ENCODE measurements at places on chromosomes 2 and 18.

GRCh38 chr2:129936334-129936934 is 43.0 kb upstream of the RAB6C start:
- H3K4me1 ChIP-seq = no peaks in the 10 kb centered on the region
- peaks cover 41% of the 10 kb centered on the region for H3K27me3 ChIP-seq
- peak; percentile 38 for DNase-seq
- no peak overlapping the region for H3K4me3 ChIP-seq
- no peak overlapping the region for H3K27ac ChIP-seq

- peaks cover 12% of the 10 kb centered on the region for H3K4me1 ChIP-seq
- H3K36me3 ChIP-seq = peaks cover 11% of the 10 kb centered on the region
- H3K27me3 ChIP-seq = peaks cover 7% of the 10 kb centered on the region
- peak; percentile 54 for DNase-seq
- H3K27ac ChIP-seq = no peak overlapping the region
These were observed 39.4 kb downstream of the CMPK2 start for GRCh38 chr2:6826081-6826913.

GRCh38 chr2:73837847-73838585 is 9.3 kb downstream of the STAMBP start:
- H3K4me1 ChIP-seq = peaks cover 4% of the 10 kb centered on the region
- no peak overlapping the region for H3K27ac ChIP-seq
- no peaks in the 10 kb centered on the region for H3K27me3 ChIP-seq
- no peak overlapping the region for H3K4me3 ChIP-seq

DNA sequence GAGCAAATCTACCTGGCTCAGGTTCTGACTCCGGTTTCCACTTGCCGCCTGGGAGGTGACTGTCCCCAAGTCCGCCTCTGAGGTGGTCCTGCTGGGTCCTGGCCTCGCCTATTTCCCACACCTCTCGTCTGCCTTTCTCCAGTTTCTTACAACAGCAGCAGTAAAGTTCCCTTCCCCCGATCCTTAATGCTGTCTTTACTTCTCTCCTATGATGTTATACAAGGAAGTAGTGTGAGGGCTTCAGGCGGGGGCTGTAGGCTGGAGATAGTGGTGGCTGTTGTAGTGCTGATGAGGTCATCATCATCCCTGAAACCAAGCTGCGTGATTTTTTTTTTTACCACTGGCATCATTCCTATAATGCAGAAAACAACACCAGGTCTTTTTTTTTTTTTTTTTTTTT is 18.9 kb downstream of the TGIF1 start:
- no peak for DNase-seq
- no peak overlapping the region for H3K27ac ChIP-seq
- H3K4me3 ChIP-seq = no peak overlapping the region
- no peaks in the 10 kb centered on the region for H3K36me3 ChIP-seq
- H3K4me1 ChIP-seq = peaks cover 14% of the 10 kb centered on the region
- no peaks in the 10 kb centered on the region for H3K27me3 ChIP-seq

- no peaks in the 10 kb centered on the region for H3K36me3 ChIP-seq
- H3K4me1 ChIP-seq = no peaks in the 10 kb centered on the region
- no peak overlapping the region for H3K27ac ChIP-seq
These were observed 507.5 kb downstream of the EIPR1 start for GRCh38 chr2:2870106-2870505.

GRCh38 chr18:32048507-32049091 is 30.0 kb downstream of the RNF125 start:
- peak; percentile 20 for DNase-seq
- H3K27ac ChIP-seq = peak overlapping the region; percentile 87
- peak overlapping the region; percentile 65 for H3K4me3 ChIP-seq
- H3K4me1 ChIP-seq = peaks cover 39% of the 10 kb centered on the region

GRCh38 chr2:20481798-20482405 is 35.0 kb downstream of the RHOB start:
- DNase-seq = no peak
- no peak overlapping the region for H3K27ac ChIP-seq
- H3K27me3 ChIP-seq = no peaks in the 10 kb centered on the region
- H3K4me3 ChIP-seq = no peak overlapping the region

DNA sequence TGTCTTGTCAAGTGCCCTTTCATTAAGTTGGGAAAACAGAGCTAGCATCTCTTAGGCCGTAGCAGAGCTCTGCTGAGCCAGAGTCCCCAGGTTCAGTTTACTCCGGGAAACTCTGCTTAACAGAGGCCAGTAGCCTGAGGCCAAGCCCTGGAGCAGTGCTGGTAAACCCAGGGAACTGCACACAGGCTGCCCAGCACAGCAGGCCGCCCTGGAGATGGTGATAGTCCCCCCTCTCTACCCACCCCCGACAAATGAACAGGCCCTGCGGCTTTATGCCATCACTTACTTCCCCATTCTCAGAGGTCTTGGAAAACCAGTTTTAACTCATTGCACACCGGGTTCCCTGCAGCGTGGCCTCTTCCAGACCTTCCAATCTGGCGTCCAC is 3.5 kb downstream of the CNNM4 start:
- H3K4me3 ChIP-seq = peak overlapping the region; percentile 82
- no peak overlapping the region for H3K27ac ChIP-seq
- H3K4me1 ChIP-seq = peaks cover 52% of the 10 kb centered on the region
- DNase-seq = no peak
- no peaks in the 10 kb centered on the region for H3K27me3 ChIP-seq

DNA sequence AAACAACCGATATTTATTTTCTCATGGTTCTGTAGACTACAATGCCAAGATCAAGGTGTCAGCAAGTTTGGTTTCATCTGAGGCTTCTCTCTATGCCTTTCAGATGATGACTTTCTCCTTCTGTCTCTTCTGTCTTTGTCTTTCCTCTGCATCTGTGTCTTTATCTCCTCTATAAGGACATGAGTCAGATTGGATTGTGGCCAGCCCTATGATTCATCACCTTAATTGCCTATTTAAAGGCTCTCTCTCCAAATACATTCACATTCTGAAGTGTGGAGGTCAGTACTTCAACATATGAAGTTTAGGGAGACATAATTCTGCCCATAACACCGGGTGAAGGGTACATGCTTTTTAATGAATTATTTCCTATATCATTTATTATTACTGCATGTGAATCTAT is 71.2 kb upstream of the CNTNAP5 start:
- H3K27me3 ChIP-seq = no peaks in the 10 kb centered on the region
- H3K36me3 ChIP-seq = no peaks in the 10 kb centered on the region
- H3K4me1 ChIP-seq = no peaks in the 10 kb centered on the region

DNA sequence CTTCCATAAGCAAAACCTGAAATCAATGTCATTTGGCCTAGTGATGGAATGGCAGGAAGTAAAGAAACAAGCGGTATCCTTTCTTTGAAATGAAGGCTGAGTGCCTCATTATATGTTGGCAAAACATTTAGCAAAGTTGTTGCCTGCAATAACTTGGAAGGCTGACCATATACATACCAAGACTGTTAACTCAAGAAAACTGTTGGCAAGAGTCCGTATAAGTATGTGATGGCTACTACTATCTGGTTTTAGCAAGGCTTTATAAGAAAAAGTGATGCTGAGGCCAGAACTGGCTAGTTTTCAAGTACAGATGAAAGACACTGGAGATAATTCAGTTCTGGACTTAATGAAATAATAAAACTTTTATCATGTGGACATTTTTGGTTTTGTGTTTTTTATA is 356.2 kb downstream of the ZNF521 start:
- H3K4me3 ChIP-seq = no peak overlapping the region
- no peaks in the 10 kb centered on the region for H3K4me1 ChIP-seq
- no peak for DNase-seq
